SW 1271 (cell line): ENCODE measurements at places on chromosomes 1 and 21.

DNA sequence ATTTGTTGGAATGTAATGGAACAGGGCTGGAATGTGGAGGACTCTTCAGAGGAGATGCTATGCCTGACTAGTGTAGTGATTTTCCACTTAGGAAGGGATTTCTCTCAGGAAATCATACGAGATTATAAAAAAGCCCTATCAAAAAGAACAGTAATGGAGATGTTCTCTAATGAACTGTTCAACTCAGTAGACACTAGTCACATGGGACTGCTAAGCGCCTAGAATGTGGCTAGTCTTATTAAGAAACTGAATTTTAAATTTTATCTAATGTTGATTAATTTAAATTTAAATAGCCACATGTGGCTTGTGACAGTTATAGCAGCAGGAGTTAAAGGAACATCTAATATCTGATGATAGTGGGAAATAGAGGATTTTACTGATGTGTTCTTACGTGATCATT, 94.0 kb downstream of the SLC35F3 start:
- DNase-seq, result no peak

DNA sequence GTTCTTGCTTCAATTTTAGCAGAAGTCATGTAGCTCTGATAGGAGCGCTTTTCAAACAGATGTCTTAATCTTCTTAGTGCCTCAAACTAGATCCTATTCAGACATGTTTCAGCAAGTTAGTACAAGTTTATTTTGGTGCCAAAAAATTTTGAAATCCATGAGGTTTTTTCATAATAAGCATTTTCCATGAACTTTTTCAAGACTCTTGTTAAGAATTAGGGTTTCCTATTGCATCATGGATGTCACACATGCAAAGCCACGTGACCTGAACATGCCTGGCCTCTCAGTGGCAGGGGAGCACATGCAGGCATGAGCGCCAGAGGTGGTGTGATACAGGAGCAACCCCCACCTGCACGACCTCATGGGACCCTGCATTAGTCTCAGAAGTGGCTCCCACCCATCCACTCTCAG, 67.6 kb downstream of the POFUT2 start:
- DNase-seq, result no peak

DNA sequence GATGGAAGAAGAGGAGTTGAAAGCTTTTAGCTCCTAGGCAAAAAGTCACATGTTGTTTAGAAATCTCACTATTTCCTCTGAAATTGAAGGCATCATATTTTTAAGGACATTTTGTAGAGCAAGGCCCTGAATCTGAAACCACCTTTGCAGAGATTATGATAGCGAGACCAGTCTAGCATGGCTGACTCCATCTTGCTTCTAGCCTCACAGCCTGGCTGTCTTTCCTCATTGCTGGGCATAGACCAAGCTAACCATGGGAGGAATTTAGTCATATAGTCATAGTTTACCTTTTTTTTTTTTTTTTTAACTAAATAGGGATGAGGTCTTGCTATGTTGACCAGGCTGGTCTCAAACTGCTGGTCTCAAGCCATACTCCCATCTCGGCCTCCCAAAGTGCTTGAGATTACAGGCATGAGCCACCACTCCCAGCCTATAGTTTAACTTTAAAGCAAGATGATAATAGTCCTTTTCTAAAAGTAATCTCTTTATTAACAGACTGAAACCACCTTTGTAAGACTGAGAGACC, 42.2 kb upstream of the ZNF326 start:
- no peak for DNase-seq

GRCh38 chr1:117565745-117566455, 39.9 kb upstream of the TENT5C start:
- no peak for DNase-seq

DNA sequence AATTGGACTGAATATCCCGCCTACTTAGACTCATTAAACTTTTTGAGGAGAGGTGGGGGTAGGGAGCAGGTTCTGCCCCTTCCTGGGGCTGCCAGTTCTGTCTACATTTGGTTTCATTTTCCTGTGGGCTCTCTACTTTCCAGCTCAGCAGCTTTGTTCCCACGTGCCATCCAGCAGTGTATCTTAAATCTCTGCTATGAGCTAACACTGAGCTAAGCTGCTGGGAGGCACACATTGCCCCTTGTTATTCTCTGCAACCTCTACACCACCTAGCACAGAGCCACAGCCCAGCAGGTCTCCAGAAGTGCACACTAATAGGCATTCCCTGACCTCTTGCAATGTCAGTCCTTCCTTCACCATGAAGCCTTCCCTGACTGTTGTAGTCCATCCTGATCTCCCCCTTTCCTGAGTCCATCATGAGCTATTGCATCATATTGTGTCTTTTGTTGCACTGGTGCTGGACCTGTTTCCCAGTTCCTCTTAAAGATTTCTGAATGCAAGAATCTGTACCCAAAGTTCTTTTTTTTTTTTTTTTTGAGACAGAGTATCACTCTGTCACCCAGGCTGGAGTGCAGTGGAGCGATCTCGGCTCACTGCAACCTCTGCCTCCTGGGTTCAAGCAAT, 28.7 kb upstream of the NRDC start:
- no peak for DNase-seq

DNA sequence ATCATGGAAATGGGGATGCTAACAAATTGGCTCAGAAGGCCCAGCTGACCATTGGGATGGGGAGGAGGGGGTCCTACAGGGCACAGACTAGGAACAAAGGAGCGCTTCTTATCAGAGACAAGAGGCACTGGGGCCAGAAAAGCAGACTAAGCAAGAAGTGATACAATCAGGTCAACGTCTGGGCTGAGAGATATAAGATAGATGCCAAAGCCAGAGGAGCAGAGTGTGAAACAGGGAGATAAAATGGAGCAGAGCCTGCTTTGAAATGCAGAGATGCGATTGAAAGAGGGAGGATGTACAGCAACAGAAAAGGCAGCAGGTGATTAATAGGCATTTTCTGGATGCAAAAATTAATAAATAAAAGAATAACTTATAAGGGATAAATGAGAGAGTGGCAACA, 127.5 kb upstream of the SAMSN1 start:
- no peak for DNase-seq

DNA sequence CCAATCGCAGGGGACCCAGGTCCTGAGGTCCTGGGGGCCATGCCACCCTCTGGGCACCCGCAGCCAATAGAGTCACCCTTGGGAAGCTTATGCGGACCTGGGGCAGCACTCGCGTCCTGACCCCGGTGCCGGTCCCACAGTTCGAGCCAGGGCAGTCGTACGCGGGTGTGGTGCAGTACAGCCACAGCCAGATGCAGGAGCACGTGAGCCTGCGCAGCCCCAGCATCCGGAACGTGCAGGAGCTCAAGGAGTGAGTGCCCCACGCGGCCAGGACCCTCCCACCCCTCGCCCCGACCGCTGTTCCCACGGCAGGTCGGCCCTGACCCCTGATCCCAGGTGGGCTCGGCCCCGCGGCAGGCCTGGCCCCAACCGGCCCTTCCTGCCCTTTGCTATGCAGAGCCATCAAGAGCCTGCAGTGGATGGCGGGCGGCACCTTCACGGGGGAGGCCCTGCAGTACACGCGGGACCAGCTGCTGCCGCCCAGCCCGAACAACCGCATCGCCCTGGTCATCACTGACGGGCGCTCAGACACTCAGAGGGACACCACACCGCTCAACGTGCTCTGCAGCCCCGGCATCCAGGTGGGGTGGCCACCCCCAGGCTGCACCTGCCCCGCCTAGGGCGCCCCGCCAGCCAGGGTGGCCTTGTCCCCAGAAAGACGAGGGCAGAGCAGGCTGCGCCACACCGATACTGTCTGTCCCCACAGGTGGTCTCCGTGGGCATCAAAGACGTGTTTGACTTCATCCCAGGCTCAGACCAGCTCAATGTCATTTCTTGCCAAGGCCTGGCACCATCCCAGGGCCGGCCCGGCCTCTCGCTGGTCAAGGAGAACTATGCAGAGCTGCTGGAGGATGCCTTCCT, 20.5 kb downstream of the COL6A1 start:
- DNase-seq, result no peak

DNA sequence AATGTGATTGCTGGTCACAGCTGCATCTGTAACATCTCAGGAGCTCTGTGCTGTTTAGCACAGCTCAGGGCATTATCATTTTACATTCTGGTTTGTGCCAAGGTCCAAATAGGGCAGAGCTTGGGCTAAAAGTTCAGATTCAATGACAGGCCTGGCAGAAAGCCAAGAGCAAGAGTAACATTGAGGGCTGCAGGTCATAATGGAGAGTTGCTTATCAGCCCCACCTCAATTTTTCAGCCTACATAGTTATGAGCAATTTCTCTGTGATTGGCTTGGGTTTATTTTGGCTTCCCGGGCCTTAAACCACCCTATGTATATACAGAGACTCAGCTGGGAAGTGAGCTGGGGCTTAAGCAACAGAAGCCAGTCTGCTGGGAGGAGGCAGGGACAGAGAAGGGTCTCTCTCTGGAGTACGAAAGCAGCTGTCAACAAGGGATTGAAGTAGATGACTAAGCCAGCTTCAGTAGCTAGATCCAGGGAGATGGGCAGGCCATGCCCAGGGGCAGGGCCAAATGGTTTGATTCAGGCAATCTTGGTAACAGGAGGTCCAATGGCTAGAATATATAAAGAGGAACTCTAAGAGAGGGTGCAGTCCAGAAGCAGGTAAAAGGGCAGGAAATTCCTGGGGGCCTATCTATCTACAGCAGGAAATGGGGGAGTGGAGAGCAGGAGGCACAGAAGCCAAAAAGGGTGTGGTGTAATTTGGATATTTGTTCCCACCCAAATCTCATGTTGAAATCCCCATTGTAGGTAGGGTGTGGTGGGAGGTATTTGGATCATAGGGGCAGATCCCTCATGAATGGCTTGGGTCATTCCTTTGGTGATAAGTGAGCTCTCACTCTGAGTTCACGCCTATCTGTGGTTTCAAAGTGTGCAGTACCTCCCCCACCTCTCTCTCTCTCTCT, 49.0 kb downstream of the BRINP2 start:
- DNase-seq, result no peak

DNA sequence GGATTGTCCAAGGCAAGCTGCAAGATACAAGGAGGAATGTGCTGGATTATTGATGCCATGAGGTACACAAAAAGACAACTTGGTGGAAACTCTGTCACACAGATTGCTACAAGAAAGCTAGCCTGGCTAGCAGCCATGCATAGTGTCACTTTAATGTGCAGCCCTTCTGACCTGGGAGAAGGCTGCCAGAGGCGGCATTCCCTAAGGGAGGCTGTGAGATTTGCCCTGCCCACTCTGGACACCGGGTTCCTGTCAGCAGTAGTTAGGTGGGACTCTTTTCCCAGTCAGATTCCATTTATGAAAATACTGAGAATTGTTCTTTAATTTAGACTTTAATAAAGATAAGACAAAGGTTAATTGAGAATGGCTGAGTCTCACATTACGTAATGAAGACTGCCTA, 47.8 kb upstream of the SYT6 start:
- DNase-seq, result no peak

- no peak for DNase-seq
These were observed 19.6 kb downstream of the FBXO2 start for GRCh38 chr1:11634365-11635192.

- DNase-seq, result no peak
These were observed 45.7 kb downstream of the SH3GLB1 start for GRCh38 chr1:86750076-86750475.

DNA sequence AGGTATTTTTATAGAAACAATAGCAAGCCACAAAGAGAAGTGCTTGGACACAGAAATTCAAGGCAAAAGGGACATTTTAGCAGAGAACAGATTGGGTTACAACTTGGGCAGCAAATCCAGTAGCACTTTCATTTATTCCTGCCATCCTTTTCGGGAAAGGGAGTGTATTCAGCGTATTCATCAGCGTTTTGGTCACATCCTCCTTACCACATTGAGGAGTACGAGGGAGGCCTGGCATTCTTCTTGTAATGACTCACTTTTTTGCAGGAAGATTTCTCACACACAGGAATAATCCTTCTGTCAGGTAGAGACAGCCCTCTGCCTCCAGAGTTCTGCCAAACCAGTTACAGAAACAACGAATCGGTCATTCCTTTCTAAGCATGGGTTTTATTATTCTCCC, 18.1 kb upstream of the FAM78B start:
- no peak for DNase-seq
